ENCODE measurements at places on chromosomes 1 and 21.
A peak's percentile ranks its signal among the peaks of the same experiment; 100 is the strongest.

GRCh38 chr1:161440312-161440894 lies 64.9 kb upstream of the FCGR2A start:
- peak; percentile 81 for DNase-seq

DNA sequence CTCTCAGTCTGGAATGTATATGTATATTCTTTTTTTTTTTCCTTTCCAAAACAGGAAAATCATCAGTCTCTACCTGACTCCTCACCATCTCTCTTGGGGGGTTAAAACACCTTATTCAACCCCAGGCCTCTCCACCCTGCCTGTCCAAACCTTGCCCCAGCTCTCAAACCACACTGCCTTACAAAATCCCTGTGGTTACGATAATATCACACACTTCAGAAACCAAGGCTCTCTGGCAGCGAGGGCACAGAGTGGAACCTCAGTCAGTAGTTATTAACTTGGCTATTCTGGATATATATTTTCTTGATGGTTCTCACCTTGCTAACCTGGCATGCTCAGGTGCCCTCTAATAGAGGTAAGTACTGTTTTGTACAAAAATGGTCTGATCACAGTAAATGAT lies 24.7 kb downstream of the KIAA0040 start:
- no peak for DNase-seq

- DNase-seq, result no peak
These were observed 11.4 kb upstream of the GORAB start for GRCh38 chr1:170520601-170521000.

DNA sequence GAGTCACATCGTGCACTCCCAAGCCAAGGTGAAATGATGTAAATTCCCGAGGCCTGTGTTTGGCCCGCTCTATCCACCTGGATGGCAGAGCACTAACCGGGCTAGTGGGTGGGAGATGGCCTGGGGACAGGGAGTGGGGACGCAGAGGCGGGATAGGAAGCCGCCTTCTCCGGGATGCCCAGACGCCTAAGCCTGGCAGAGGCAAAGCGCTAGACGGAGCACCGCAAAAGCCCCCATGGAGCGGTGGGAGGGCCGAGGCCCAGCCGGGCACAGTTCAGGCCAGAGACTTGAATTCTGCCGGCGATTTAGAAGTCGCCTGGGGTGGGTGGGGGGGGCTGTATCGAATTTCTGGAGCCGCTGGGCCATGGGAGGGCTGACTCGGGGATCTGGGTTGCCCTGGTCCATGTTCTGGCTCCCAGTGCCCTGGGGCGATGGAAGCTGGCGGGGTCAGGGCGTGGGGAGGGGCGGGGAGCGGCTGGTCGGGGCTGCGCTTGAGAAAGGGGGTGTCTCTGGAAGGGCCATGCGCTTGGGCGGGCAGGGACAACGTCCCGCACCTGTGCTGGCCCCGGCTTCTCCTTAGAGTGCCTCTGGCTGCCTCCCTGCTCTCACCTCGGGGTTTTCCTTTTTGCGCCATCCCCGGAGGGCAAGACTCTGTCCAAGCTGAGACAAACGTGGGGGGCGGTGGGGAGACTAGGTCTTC lies 28.0 kb downstream of the KIAA2013 start:
- DNase-seq, result no peak

GRCh38 chr1:192070213-192070612 lies 88.0 kb upstream of the RGS18 start:
- DNase-seq, result no peak

DNA sequence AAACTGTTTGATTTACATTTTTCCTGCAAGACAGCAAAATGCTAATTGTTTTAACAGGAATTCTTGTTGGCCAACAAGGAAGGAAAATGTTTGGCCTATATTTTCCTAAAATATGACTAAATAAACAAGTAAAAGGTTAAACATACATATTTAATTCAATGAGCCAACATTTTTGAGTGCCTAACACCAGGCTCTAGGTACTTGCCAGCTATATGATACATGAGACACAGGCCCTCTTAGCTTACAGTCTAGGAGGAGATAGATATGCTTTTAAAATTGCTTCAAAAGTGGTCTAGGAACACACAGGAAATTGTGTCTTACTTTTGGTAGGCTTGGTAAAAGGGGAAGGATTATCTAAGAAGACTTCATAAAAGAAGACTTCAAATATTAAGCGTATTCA lies 50.9 kb downstream of the PIGK start:
- no peak for DNase-seq

DNA sequence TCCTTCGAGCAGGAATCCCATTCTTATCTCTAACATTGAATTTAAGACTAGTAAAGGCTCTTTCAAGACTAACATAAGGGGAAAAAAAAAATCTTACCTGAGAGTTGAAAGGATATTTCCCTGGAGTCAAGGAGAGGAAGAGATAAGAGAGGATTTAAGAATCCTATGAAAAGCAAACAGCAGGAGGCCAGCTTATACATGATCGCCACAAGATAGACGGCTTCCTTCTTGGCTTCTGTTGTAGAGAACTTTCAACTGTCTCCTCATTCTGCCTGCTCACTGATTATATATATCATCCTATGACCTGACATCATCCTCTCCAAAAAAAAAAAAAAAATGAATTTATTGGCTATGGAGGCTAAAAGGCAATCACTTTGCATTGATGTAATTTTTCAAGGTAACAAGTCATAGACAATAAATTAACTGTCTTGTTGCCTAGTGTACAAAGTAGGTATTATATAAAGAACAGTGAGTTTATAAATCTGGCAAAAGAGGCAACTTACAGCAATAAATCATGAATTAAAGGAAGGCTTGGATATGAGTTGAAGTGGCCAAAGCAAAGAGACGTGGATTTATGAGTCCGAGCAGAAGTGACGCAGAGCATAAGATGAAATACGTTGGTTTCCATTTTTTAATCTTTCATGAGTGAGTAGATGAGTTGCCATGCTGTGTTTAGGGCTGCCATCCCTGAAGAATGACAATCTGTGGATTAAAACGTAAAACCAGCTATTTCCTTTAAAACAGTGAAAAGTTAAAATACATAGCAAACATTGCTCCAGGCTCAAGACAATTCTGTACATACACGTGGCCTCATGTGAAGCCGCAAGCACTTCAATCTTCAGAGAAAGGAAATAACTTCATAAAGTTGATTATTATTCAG lies at the start of gene UTS2:
UTS2 (minus strand) TSS at position 262 of the 880 bp plus-strand sequence; CDS start at position 200, 62 bp downstream.
- no peak for DNase-seq

GRCh38 chr1:77333501-77333900 lies 51.7 kb downstream of the AK5 start:
- no peak for DNase-seq

GRCh38 chr1:169487133-169487532 lies 1.4 kb upstream of the SLC19A2 start:
- DNase-seq, result no peak

- DNase-seq, result no peak
These were observed 101.6 kb upstream of the PALMD start for GRCh38 chr1:99544328-99544727.

GRCh38 chr1:210076620-210077019 lies 138.6 kb downstream of the SYT14 start:
- no peak for DNase-seq

Data from HEK293T (cell line).